Ovary (tissue), 10 donors: ENCODE measurements at places on chromosomes 3 and 15.
A peak's percentile ranks its signal among the peaks of the same experiment; 100 is the strongest.

GRCh38 chr3:115428841-115429240, 194.5 kb upstream of the GAP43 start:
- DNase-seq = no peak

GRCh38 chr15:65862682-65863081, 6.6 kb upstream of the RAB11A start:
- DNase-seq = no peak

DNA sequence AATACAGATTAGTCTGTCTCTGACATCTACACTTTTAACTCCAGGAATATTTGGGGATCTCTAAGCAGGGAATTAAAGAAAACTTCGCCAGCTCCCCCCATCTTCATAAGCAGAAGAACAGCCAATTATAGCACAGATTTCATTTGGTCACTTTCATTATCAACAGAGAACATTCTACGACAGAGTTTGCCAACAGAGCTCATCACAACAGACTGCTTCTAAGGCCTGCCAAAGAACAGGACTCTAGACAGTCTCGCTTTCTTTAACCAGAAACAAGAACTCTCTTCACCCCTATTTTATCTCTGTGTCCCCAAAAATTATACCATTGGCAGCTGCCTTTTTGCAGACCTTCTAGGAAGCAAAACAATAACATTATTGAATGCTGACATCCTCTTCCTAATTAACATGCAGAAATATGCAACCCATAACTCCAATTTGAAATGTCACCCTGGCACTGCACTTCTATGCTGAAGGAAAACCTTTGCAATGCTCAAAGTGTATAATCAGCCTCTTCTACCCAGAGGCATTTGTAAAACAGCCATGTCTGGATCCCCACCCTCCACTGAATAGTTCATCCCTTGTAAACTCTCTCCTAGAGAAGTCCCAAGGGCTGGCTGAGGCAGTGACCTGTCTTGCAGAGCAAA, 552.8 kb downstream of the MAGI1 start:
- DNase-seq = no peak

GRCh38 chr3:45497963-45498362, 96.6 kb upstream of the LIMD1 start:
- DNase-seq = no peak

DNA sequence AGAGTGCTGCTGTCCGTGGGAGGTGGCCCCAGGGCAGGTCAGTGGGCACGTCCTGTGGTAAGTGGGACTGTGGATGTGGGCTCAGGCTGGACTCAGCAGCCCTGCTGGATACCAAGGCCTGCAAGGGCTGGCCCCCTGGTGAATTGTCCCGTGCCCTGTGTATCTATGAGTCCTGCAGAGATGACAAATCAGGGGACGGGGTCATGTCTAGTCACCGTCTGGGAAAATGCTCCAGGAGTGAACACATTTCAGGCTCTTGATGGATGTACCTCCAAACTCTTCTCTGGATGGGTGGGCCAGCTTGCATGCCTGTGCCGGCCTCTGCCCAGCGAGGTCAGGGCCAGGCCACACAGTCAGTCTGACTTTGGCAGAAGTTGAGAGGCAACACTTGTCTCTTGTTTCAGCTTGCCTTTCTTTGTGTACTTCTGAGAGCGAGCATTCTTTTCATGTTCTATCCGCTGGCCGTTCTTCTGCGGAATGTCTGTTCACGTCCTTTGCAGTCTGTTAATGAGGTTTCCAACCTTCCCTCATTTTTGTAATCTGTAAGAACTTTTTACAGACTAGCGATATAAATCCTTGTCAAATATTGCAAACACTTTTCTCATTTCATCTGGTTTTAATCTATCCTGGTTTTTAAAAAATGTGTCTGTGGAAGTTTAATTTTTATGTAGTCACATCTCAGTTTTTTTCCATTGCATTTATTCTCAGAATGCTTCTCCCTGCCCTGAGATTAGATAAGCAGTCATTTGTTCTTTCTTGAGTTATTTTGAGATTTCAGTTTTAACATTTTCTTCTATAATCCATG, 11.4 kb upstream of the STAB1 start:
- no peak for DNase-seq

DNA sequence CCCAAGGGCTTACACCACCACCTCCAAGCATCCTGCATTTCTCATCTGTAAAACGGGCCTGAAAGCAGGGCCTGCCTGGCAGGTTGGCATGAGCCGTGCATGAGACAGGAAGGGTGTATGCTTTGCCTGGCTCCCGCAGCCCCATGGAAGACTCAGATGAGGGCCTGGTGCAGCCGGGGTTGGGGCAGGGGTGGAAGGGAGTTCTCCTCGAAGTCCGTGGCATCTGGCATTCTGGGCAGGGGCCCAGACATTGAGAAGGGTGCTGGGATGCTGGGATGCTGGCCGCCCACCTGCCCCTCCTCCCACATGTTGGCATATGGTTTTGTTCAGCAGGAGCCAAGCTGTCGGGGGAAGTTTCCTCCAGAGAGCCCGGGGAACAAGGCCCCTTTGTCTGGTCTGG, 13.0 kb upstream of the FBLN2 start:
- DNase-seq = peak; percentile 21

DNA sequence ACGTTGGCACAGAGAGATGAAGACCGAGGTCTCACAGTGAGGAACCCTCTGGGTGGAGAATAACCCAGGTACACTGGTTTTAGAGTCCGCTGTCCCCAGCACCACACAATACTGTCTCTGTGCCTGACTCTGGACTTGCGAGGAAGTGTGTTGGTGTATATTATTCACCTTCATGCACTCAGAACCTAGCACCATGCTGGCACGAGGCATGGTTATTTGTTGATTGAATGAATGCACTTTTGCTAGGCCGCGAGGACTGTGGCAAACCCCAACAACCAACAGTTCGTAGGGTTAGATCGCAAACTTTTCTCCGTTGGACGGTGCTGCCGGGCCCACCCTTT, 484 bp upstream of the C3orf52 start:
- no peak for DNase-seq
